Activated T-helper 9 cell treated with anti-CD3 and anti-CD28 coated beads, Interleukin-2, amount 50 U/mL, for 16 hours (primary cell): ENCODE measurements at places on chromosomes 7 and 10.

GRCh38 chr10:86063341-86063740, 303.3 kb downstream of the GRID1 start:
- DNase-seq, result no peak

GRCh38 chr10:44965651-44966097, 6.1 kb downstream of the RASSF4 start:
- no peak for DNase-seq

- DNase-seq, result no peak
These were observed 77.3 kb upstream of the GTF2IRD1 start for GRCh38 chr7:74376256-74377036.

DNA sequence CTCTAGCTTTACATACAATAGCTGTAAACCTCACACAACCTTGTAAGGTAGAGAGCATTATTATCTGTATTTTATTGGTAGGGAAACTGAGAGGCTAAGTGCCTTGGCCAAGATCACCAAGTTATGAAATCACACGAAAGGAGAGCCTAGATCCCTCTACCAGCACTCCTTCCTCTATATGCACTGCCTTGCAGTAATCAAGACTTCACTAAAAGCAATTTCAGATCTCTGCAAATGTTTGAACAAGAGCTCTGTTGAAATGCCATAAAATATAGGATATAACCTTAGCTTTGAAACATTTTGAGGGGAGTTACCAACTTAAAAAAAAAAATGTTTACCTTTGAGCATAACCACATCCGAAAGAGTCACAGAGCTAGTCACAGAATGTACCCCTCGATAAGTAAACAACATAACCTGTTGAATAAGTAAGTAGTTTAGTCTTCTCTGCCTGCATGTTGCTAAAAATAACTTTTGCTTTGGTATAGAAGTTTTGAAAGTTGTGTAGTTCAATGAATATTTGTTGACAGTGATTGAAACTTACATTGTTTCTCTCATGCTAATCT, 709.4 kb downstream of the AUTS2 start:
- no peak for DNase-seq

- no peak for DNase-seq
These were observed 134.9 kb upstream of the RSU1 start for GRCh38 chr10:16952080-16952479.

- no peak for DNase-seq
These were observed 113.1 kb downstream of the RNF32 start for GRCh38 chr7:156753630-156754029.

- no peak for DNase-seq
These were observed 126.8 kb downstream of the TPK1 start for GRCh38 chr7:144709066-144709465.
